ENCODE measurements at places on chromosomes 3 and 15. TPM values are rescaled to one million over a fixed set of nuclear protein-coding genes. Genes with fewer than 3 reads are reported as not detected.

DNA sequence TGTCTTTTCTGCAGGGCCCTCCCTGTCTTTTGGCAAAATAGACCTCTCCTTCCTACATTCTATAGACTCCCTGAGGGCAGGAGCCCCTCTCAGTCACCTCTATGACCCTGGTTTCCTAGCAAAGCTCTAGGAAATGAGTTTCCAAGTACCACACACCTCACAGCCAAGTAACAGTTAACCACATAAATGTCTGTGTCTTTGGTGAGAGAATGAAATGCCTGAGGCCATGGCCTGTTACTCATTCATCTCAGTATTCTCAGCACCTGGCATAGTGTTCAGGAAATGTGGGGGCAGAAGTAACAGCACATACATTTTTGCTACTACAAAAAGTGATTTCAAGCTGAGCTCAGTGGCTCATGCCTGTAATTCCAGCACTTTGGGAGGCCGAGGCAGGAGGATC is 21.0 kb downstream of the RFT1 start:
- H3K4me1 ChIP-seq: peaks cover 5% of the 10 kb centered on the region
- DNase-seq: no peak
- H3K4me3 ChIP-seq: no peak overlapping the region
- peaks cover 25% of the 10 kb centered on the region for H3K36me3 ChIP-seq

LMAN1L gene
- total RNA-seq: 4.3 TPM

DNA sequence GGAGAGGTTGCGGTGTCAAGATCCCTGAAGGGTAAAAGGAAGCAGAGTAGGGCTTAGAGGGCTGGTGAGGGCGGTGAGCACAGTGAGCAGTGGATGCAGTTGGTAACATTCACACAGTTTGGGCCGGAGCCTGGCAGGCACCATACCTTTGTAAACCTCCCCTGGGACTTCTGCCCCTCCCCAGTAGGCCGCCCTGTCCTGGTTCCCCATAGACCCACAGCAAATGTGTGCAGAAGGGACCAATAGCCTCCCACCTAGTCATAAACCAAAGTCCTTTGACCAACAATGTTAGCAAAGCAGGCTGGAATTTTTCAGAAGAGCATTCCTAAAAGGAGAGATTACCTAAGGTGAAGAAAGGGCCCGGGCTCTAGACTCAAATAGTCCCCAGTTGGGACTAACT is 1.7 kb upstream of the PHGR1 start:
- no peaks in the 10 kb centered on the region for H3K27me3 ChIP-seq
- 0 out of 2 replicates have a peak, but pooled peaks cover 2% of the 10 kb centered on the region for H3K4me1 ChIP-seq
- DNase-seq: no peak

DLL4 gene
- total RNA-seq: not detected

DNA sequence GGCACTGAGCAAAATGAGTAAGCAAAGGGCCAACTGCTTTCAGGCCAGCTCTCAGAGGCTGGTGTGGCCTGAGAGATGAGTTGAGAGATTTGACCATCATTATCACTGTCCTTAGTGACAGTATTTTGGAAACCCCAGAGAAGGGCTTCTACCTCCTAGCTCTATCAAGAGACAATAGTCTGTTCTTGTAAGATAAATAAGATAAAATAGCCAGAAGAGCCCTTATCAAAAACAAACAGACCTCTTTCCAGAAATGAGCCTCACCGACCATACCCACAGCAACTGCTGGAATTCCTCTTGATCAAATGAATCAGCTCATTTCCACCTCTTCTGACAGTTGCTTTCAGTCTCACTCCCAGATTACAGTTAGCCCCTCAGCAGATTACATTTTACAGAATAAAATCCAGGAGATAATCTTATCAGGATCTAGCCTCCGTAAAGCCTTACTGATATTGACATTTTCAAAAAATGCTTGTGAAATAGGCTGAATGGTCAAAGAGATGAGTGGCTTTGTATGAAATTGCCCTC is 4.5 kb downstream of the HDC start:
- no peaks in the 10 kb centered on the region for H3K27me3 ChIP-seq
- DNase-seq: no peak
- no peaks in the 10 kb centered on the region for H3K4me1 ChIP-seq
- H3K4me3 ChIP-seq: no peak overlapping the region
- H3K36me3 ChIP-seq: no peaks in the 10 kb centered on the region

GRCh38 chr3:195154793-195155535 is 116.0 kb downstream of the XXYLT1 start:
- no peak overlapping the region for H3K4me3 ChIP-seq
- H3K27ac ChIP-seq: no peak overlapping the region
- no peaks in the 10 kb centered on the region for H3K27me3 ChIP-seq
- no peaks in the 10 kb centered on the region for H3K36me3 ChIP-seq
- no peak for DNase-seq

- H3K27ac ChIP-seq: no peak overlapping the region
- DNase-seq: no peak
- no peaks in the 10 kb centered on the region for H3K36me3 ChIP-seq
- no peak overlapping the region for H3K4me3 ChIP-seq
- no peaks in the 10 kb centered on the region for H3K27me3 ChIP-seq
Observed at GRCh38 chr15:91023720-91024119, 1.3 kb upstream of the VPS33B start.

CFAP100 gene
- not detected for total RNA-seq

DNA sequence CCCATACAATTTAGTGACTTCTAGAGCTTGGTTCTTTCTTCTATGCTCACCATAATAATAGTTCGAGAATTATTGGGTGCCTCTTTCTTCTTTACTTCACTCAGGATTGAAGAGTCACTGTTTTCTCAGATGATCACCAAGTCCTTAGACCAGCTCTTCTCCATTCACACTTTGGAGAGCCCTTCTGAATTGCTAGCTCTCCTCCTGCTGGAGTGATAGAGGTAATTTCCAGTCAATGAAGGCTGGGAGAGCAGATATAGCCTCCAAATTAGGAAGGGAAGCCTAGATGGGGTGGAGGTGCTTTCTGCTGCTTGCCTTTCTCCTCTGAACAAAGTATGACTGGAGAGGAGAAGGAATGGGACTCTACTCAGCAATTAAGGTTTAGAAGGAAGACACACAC is 10.7 kb upstream of the BBX start:
- no peak for DNase-seq
- H3K36me3 ChIP-seq: no peaks in the 10 kb centered on the region
- no peaks in the 10 kb centered on the region for H3K4me1 ChIP-seq
- H3K27me3 ChIP-seq: no peaks in the 10 kb centered on the region
- no peak overlapping the region for H3K4me3 ChIP-seq
- H3K27ac ChIP-seq: no peak overlapping the region

SEMA3G gene
- total RNA-seq: 0.11 TPM

GRCh38 chr3:8204853-8205650 is 296.6 kb upstream of the LMCD1 start:
- H3K4me3 ChIP-seq: no peak overlapping the region
- DNase-seq: no peak
- no peaks in the 10 kb centered on the region for H3K4me1 ChIP-seq

DNA sequence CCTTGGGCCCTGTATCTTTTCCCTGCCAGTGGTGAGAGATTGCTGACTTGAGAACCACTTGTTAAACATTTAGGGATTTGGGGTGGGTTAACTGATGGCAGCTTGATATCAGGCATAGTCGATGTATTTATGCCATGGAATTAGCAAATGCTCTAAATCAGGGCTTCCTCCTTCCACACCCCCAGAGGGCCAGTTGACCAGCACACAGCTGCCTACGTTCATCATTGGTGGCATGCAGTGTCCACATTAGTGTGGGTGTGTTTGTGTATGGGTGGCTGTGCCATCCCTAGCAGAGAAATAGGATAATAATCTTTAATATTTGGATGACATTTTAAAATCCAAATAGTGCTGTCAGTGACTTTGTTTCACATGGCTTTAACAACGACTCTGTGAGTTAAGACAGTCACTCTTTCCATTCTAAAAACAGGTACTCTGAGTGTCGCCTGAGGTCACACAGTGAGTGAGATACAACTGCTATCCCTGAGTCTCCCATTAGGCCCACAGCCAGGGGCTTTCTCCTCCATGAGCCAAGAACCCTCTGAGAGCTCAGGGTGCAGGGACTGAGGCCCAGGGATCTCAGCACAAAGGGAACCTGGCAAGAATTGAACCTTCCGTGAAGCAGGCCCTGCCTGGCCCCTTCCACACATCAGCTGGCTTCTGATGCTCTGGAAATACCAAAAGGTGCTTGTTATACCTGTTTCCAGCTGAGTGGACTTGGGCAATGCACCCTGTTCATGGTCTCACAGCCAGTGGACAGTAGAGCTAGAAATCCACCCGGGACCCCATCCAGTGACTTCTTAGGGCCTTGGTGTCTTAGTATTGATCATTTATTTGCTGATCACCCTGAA is 4.3 kb upstream of the LTF start:
- no peak overlapping the region for H3K4me3 ChIP-seq
- H3K4me1 ChIP-seq: no peaks in the 10 kb centered on the region
- no peak overlapping the region for H3K27ac ChIP-seq
- DNase-seq: no peak
- H3K27me3 ChIP-seq: no peaks in the 10 kb centered on the region
- H3K36me3 ChIP-seq: no peaks in the 10 kb centered on the region

- peaks cover 14% of the 10 kb centered on the region for H3K36me3 ChIP-seq
- H3K27ac ChIP-seq: no peak overlapping the region
- peak; percentile 60 for DNase-seq
- H3K4me1 ChIP-seq: peaks cover 31% of the 10 kb centered on the region
Observed at GRCh38 chr15:57281321-57281720, 95.0 kb upstream of the CGNL1 start.

CPNE9 gene
- total RNA-seq: 0.18 TPM

CTXND1 gene
- total RNA-seq: not detected

GRCh38 chr3:184981071-184981470 is 169.1 kb downstream of the VPS8 start:
- peaks cover 8% of the 10 kb centered on the region for H3K36me3 ChIP-seq
- H3K4me1 ChIP-seq: peaks cover 3% of the 10 kb centered on the region
- H3K27me3 ChIP-seq: no peaks in the 10 kb centered on the region
- no peak for DNase-seq
- no peak overlapping the region for H3K4me3 ChIP-seq

DNA sequence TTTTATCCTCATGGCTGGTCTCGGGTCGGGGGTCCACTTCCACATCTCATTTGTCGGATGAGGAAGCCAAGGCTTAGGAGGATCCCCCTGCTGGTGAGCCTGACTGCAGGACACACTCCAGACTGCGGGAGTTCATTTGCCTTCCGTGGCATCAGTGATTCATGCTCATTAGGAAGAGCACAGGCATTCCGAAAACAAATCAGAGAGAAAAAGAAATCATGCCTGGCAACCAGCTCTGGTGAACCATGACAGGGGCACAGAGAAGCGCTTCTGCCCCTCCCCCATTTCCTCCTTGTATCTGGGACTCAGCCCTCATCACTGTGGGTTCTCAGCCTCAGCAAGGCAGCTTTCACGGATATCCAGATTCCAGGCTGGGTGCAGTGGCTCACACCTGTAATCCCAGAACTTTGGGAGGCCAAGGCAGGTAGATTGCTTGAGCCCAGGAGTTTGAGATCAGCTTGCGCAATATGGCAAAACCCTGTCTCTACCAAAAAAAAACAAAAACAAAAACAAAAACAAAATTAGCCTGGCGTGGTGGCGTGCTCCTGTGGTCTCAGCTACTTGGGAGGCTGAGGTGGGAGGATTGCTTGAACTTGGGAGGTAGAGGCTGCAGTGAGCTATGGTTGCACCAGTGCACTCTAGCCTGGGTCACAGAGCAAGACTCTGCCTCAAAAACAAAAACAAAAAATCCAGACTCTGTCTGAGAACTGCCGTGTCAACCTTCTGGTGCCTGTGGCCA is 28.4 kb downstream of the IRAK2 start:
- DNase-seq: no peak
- no peak overlapping the region for H3K4me3 ChIP-seq
- no peaks in the 10 kb centered on the region for H3K27me3 ChIP-seq
- H3K36me3 ChIP-seq: no peaks in the 10 kb centered on the region

- H3K4me3 ChIP-seq: no peak overlapping the region
- DNase-seq: no peak
- no peak overlapping the region for H3K27ac ChIP-seq
Observed at GRCh38 chr3:77917225-77917624, 877.3 kb downstream of the ROBO2 start.

GRCh38 chr3:194254040-194254439 is 97.1 kb downstream of the CPN2 start:
- no peak overlapping the region for H3K4me3 ChIP-seq
- no peaks in the 10 kb centered on the region for H3K4me1 ChIP-seq
- no peak overlapping the region for H3K27ac ChIP-seq
- H3K36me3 ChIP-seq: no peaks in the 10 kb centered on the region
- H3K27me3 ChIP-seq: no peaks in the 10 kb centered on the region
- DNase-seq: no peak

- peaks cover 4% of the 10 kb centered on the region for H3K4me1 ChIP-seq
- no peak overlapping the region for H3K27ac ChIP-seq
- no peaks in the 10 kb centered on the region for H3K36me3 ChIP-seq
- no peak for DNase-seq
- H3K27me3 ChIP-seq: no peaks in the 10 kb centered on the region
- no peak overlapping the region for H3K4me3 ChIP-seq
Observed at GRCh38 chr15:66096688-66097058, 156.9 kb downstream of the MEGF11 start.

Data from Karpas-422 (cell line).